Activated T-helper 1 cell treated with anti-CD3 and anti-CD28 coated beads, Interleukin-2, amount 50 U/mL, for 16 hours (primary cell): ENCODE measurements at places on chromosomes 2 and 18.

GRCh38 chr2:145644820-145645302 lies 1124.9 kb upstream of the ZEB2 start:
- no peak for DNase-seq

- DNase-seq = no peak
Measured at GRCh38 chr2:40346535-40347354, 105.1 kb downstream of the SLC8A1 start.

- no peak for DNase-seq
Measured at GRCh38 chr2:22944143-22944542, 440.8 kb upstream of the KLHL29 start.

- no peak for DNase-seq
Measured at GRCh38 chr18:79634593-79635426, 44.8 kb upstream of the CTDP1 start.

DNA sequence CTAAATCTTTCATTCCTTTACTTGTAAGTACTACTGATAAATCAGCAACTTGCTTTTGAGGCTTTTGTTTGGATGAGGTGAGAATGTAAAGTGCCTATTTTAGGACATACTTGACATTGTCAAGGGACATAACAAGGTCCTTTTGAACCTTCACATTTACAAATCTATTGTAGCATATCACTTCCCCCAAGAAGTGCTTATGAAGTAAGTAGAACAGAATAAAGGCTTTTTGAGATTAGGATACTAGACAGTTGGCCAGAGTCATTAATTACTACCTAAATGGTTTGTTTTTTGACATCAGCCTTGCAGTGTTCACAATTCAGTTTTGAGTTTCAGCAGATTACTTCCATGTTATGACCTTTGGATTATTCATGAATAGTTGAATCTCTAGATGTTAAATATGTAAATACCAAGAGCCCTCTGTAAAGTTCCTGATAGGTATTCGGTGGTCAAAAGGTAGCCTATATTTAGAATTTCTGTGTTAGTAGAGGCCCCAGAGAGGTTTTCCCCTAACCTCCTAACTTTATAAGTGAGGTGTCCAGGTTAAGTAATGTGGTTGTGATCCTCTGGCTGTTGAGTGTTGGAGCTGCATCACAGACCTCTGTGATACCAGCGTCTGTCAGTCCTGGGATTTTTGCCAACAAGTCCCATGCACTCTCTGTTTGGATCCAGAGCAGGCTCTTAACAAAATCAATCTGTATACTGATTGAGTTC lies 67.2 kb downstream of the LCLAT1 start:
- no peak for DNase-seq

DNA sequence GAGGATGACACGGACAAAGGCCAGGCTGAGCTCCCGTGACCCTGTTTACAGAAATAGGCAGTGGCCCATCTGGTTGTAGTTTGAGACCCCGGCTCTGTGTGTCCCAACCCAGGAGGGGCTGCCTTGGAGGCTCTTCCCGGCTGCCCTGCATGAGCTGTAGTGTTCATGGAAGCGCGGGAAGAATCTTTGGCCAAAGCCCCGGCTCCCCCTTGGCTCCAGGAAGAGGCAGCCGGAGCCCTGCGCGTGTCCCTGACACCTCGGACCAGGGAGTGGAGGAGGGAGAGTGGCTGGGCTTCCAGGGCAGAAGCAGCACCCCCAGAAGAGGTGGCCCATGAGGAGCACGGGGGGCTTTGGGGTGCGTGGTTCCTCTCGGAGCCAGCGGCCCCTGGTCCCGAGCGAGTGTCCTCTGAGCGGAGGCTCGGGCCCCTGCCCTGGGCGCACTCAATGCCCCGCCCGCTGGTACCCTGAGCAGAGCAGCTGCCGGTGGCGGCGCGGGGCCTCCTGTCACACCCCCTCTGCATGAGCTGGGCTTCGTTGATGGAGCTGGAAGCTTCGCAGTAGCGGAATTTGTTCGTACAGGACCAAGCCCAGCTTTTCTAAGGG lies 21.7 kb downstream of the GPR35 start:
- DNase-seq = no peak

DNA sequence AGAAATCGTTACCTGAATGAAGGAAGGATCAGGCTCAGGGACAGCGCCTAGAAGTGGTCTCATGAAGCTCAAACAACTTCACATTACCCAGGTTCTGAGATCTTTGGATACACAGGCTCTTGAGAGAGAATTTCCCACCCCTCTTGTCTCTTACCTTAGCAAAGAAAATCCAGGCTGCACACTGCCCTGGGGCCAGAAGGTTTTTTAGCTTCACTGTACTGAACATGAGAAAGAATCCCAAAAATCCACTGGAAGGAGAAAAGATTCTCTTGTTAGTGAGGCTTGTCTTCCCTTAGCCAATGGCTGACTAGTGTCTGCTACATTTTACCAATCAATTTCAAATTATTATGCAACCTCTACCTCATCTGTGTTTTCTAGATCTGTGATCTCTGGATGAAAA lies 101.0 kb upstream of the RIOK3 start:
- DNase-seq = no peak

GRCh38 chr2:1595274-1595673 lies 149.0 kb downstream of the PXDN start:
- DNase-seq = no peak
